GM23338 (cell line): ENCODE measurements at places on chromosomes 2 and 18. TPM values are rescaled to one million over a fixed set of nuclear protein-coding genes. Genes with fewer than 3 reads are reported as not detected.
A peak's percentile ranks its signal among the peaks of the same experiment; 100 is the strongest.

DNA sequence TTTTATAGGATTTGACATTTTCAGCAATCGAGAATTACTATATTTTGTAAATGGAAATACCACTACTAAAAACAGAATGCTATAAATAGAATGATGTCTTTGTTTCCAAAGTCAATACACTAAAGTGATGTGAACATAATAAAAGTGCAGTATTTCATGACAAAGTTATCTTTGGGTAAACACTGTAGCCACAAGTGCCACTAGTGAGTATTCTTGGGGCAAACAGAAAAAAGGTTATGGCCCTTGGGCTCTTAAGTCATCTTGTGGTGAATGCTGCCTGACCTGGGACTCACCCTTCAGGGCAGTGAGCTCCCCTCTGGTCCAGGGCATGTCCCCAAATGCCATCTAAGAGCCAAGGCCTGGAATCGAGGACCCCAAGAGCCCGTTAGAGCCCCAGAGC is 99.2 kb upstream of the KYNU start:
- DNase-seq, result no peak
- H3K36me3 ChIP-seq, result no peaks in the 10 kb centered on the region
- H3K4me3 ChIP-seq, result no peak overlapping the region
- no peak overlapping the region for H3K27ac ChIP-seq
- no peaks in the 10 kb centered on the region for H3K4me1 ChIP-seq

DNA sequence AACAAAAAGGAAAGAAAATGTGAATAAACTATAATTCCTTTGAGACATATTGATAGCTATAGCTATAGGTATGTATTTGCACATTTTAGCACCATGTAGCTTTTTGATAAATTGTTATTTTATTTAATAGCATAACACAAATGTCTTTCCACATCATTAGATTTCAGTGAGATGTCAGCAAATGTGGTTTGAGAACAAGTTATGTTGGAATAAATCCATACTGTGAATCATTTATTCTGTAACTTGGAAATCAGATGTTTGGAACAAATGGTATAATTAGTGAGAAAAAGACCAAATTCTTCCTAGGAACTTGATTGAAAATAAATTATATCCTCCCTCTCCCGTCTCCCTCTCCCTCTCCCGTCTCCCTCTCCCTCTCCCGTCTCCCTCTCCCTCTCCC is 62.8 kb downstream of the NABP1 start:
- no peaks in the 10 kb centered on the region for H3K4me1 ChIP-seq
- no peaks in the 10 kb centered on the region for H3K27me3 ChIP-seq
- no peaks in the 10 kb centered on the region for H3K36me3 ChIP-seq
- DNase-seq, result no peak
- H3K4me3 ChIP-seq, result no peak overlapping the region

GRCh38 chr2:16084274-16084673 is 143.9 kb downstream of the MYCN start:
- H3K4me3 ChIP-seq, result no peak overlapping the region
- no peak overlapping the region for H3K27ac ChIP-seq
- DNase-seq, result no peak
- H3K4me1 ChIP-seq, result 0 out of 2 replicates have a peak, but pooled peaks cover 7% of the 10 kb centered on the region

GRCh38 chr18:2932247-2933181 is 80.4 kb downstream of the LPIN2 start:
- DNase-seq, result peak; percentile 84
- no peak overlapping the region for H3K4me3 ChIP-seq
- H3K4me1 ChIP-seq, result no peaks in the 10 kb centered on the region
- H3K36me3 ChIP-seq, result peaks cover 5% of the 10 kb centered on the region; the same call in 1 of the 2 replicates
- no peak overlapping the region for H3K27ac ChIP-seq

- DNase-seq, result no peak
- no peaks in the 10 kb centered on the region for H3K36me3 ChIP-seq
- no peak overlapping the region for H3K4me3 ChIP-seq
- no peaks in the 10 kb centered on the region; the same call in 1 of the 2 replicates for H3K4me1 ChIP-seq
- no peaks in the 10 kb centered on the region for H3K27me3 ChIP-seq
Observed at GRCh38 chr18:23321996-23322395, 131.1 kb upstream of the RIOK3 start.

GRCh38 chr2:140905083-140905781 is 1225.6 kb downstream of the LRP1B start:
- peaks cover 25% of the 10 kb centered on the region for H3K27me3 ChIP-seq
- no peak overlapping the region for H3K27ac ChIP-seq
- peak; percentile 92 for DNase-seq
- H3K36me3 ChIP-seq, result no peaks in the 10 kb centered on the region
- H3K4me3 ChIP-seq, result no peak overlapping the region

Gene CD207
- not detected in 2 replicates for polyA plus RNA-seq

Gene UPP2
- polyA plus RNA-seq, result not detected in 2 replicates

Gene TBR1
- polyA plus RNA-seq, result not detected in 2 replicates

Gene SP140
- 0.54 and 0.70 TPM in 2 replicates for polyA plus RNA-seq

Gene DNAH7
- polyA plus RNA-seq, result 0.99 and 1.1 TPM in 2 replicates

Gene ZNF804A
- 0.05 TPM in 1 of 2 replicates, not detected in the other for polyA plus RNA-seq
